Stimulated activated CD4-positive, alpha-beta T cell treated with anti-CD3 and anti-CD28 coated beads, Interleukin-15, amount 100 ng/mL, for 1 hour (primary cell): ENCODE measurements at places on chromosomes 11 and 22.

GRCh38 chr11:65315866-65316226, 1.2 kb downstream of the CDC42EP2 start:
- no peak for DNase-seq

DNA sequence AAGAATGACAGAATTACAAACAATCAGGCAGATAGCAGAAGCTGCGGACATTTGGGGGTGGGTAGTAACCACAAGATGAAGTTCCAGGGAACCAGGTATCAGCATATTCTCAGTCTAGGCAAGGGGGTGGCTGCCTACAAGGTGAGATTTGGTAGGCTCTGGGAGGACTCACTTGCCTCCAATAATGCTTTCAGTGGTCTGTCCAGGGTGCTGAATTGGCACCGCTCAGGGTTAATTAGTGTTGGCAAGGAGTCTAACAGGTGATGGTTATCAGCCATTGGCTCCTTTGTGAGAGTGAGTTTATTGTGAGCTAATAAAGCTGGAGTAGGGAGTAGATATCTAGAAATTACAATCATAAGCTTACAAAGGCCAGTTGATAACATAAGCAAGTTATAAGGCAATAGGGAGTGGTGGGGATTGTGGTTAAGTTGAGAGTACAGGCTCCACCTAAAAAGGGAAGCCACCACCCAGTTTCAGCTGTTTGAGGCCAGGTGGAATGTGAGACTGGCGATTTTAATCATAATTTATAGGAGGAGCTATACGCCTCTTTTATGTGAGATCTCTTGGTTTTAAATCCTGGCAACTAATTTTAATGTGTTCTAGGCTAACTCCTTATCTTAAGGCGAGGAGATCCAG, 320.5 kb downstream of the MIAT start:
- no peak for DNase-seq

DNA sequence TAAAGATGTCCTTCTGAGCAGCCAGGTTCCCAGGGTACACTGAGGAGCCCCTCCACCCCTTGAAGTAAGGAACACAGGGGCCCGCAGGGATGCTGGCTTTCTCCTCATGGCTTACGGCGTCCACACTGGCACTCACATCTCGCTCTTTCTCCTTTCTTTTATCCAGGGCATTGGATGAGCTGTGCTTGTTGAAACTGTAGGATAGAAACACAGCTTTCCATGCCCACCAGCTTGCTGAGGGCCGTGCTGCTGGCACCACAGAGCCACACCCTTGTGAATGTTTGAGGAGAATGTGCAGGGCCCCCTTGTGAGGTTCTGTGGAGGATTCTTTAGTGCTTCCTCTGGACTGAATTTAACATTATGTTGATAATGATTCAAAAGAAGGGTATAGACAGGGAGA, 51.7 kb upstream of the B3GAT1 start:
- DNase-seq, result no peak

- no peak for DNase-seq
Measured at GRCh38 chr11:86726118-86726753, 53.8 kb upstream of the ME3 start.

DNA sequence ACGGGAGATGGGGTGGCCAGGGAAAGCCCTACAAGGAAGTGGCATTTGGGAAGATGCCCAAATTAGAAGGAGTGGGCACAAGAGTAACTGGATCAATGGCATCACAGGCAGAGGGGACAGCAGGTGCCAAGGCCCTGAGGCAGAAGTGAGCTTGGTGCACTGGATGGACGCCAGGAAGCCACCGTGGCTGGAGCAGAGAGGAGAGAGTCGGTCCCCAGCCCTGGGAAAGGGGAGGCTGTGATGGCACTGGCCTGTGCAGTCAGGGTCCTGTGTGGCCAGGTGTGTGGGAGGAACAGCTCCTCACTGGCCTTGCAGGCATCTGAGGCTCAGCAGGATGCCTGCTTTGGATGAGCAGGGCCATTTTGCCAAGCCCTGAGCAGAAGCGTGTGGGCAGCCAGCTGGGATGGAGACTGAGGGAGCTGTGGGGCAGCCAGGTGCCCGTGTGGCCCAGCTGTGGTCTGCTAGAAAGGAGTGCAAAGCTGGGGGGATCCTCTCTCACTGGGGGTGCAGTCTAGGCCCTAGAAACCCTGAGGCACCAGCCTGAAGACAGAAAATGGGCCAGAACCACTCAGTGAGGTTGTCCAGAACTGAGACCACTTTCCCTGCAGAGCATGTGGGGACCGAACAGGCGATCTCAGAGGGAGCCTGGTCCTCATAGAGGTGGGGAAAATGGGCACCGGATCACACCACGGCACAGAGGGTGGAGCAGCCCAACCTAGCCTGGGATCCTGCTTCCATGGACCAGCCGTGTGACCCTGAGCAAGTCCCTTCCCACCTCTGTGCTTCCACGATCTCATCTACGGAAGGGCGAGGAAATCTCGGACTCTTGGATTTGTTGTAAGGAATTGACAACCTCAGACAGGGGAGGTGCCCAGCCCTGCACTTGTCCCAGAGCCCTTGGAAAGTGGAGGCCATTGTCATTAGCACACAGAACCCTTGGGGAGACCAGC, 78.6 kb upstream of the RTL6 start:
- DNase-seq, result no peak
